Pericardium fibroblast (primary cell): ENCODE measurements at places on chromosomes 4 and X. TPM values are rescaled to one million over a fixed set of nuclear protein-coding genes. Genes with fewer than 3 reads are reported as not detected.

The ABCG2 gene
- under 0.01 and 0.23 TPM in 2 replicates for total RNA-seq

The RAI2 gene
- total RNA-seq, result 0.12 and 1.2 TPM in 2 replicates

The HOPX gene
- total RNA-seq, result 0.47 TPM in 1 of 2 replicates, not detected in the other

The KLF3 gene
- total RNA-seq, result 27.2 and 28.1 TPM in 2 replicates

The STAP1 gene
- not detected in 2 replicates for total RNA-seq

The KLB gene
- total RNA-seq, result not detected in 2 replicates

The SPATA4 gene
- not detected in 2 replicates for total RNA-seq

The ZNF185 gene
- total RNA-seq, result 4.6 and 5.0 TPM in 2 replicates

The AWAT2 gene
- total RNA-seq, result not detected in 2 replicates

The HMGN5 gene
- total RNA-seq, result 2.3 TPM in 1 of 2 replicates, not detected in the other

The ZNF182 gene
- 1.8 and 2.2 TPM in 2 replicates for total RNA-seq

The ALAS2 gene
- total RNA-seq, result not detected in 2 replicates

The ZNF718 gene
- 2.4 and 2.8 TPM in 2 replicates for total RNA-seq

The ENPP6 gene
- 0.17 TPM in 1 of 2 replicates, not detected in the other for total RNA-seq

The SSX2B gene
- not detected in 2 replicates for total RNA-seq

The FGF13 gene
- total RNA-seq, result 0.35 and 2.0 TPM in 2 replicates
